Activated CD8-positive, alpha-beta memory T cell treated with anti-CD3 and anti-CD28 coated beads, Interleukin-2, amount 50 U/mL, for 48 hours (primary cell): ENCODE measurements at places on chromosomes 5 and 9.

- peak; percentile 68 for DNase-seq
Measured at GRCh38 chr5:150155258-150156026, at the start of gene PDGFRB. TSS of gene PDGFRB (minus strand) at chr5:150155845. CDS start at chr5:150137047, 18,798 bp downstream.

DNA sequence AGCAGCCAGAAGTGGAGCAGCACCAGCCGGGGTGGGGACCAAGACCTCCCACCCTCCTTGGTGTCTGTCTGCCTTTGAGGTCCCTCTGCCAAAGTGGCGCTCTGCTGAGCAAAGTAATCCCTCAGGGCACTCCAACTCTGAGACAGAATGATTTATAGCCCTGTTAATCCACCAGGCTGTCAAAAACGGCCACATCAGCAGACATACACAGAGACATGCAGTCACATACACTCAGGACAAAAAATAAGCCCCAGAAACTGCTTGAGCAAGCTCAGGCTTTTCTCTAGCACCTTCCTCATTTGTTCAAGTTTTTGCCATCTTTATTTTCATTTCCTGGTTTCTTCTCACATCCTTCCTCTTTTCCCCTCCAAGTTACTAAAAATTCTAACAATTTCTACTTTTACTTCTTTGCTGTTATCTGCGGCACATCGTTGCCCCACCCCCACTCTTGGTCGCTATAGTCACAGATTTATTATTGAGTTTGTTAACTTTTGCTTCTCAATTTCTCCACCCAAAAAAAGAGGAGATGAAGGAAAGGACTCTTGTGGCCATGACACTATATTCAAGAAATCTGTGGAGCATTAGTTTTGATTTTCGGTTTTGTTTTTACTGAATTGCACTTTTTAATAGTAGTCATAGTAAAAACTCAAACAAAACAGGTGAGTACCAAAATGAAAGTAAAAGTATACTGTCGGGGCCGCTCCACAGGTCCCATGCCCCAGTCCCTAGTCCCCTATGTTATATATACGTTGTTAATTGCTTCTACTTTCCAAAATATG is 17.4 kb upstream of the ADRB2 start:
- DNase-seq = no peak

GRCh38 chr5:154465169-154465568 is 12.9 kb downstream of the HAND1 start:
- DNase-seq = no peak

GRCh38 chr9:13491493-13492424 is 212.3 kb upstream of the MPDZ start:
- no peak for DNase-seq
